Subcutaneous adipose tissue (tissue), 4 donors: ENCODE measurements at places on chromosomes 7 and 10. TPM values are rescaled to one million over a fixed set of nuclear protein-coding genes. Genes with fewer than 3 reads are reported as not detected.

PROSER2 gene
- total RNA-seq, result 5.7 TPM

MIOS gene
- total RNA-seq, result 24.7 TPM

KCNIP2 gene
- 40.6 TPM for total RNA-seq

ATRNL1 gene
- total RNA-seq, result 0.44 TPM

NPFFR1 gene
- total RNA-seq, result not detected

C10orf143 gene
- total RNA-seq, result 1.2 TPM

EVX1 gene
- total RNA-seq, result not detected

PTPN20 gene
- 1.1 TPM for total RNA-seq

PDK4 gene
- 2,300 TPM for total RNA-seq

SYT15 gene
- total RNA-seq, result 2.8 TPM

SPDYE1 gene
- total RNA-seq, result not detected

TYW1B gene
- 6.6 TPM for total RNA-seq

ZNF316 gene
- total RNA-seq, result 12.2 TPM

HOXA5 gene
- 3.9 TPM for total RNA-seq

FGFBP3 gene
- 0.51 TPM for total RNA-seq

LRRD1 gene
- 0.57 TPM for total RNA-seq

NEURL1 gene
- total RNA-seq, result not detected

AGMO gene
- total RNA-seq, result 2.7 TPM

MALRD1 gene
- total RNA-seq, result 2.6 TPM

ZSWIM8 gene
- 134 TPM for total RNA-seq

HABP2 gene
- not detected for total RNA-seq

MORN4 gene
- 2.3 TPM for total RNA-seq

SLC29A4 gene
- total RNA-seq, result 11.0 TPM

NRBF2 gene
- 21.9 TPM for total RNA-seq

C10orf90 gene
- total RNA-seq, result 0.33 TPM

VIPR2 gene
- 2.4 TPM for total RNA-seq

HYCC1 gene
- total RNA-seq, result 59.2 TPM

GLI3 gene
- 15.9 TPM for total RNA-seq

VAX1 gene
- not detected for total RNA-seq

SPDYE2B gene
- total RNA-seq, result not detected

FKBP9 gene
- 112 TPM for total RNA-seq

ZNF722 gene
- not detected for total RNA-seq
